Naive B cell (primary cell): ENCODE measurements at places on chromosomes 5 and 9.

DNA sequence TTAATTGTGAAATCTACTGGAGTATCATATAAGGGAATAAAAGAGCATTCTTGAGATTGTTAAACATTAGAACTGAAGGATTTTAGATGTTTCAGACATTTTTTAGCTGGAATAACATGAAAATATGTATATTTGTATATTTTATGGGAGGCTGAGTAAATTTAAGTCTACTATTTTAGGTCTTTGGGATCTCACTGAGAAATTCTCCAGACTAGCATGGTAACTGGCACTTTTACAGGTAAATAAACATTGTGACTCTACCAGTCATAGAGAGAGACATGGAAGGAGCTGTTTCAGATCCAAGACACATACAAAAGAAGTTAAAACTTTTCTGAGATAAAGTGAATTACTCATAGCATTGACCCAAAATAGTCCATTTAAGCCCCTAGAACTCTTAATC, 59.4 kb downstream of the NDUFAF2 start:
- H3K27ac ChIP-seq, result no peak overlapping the region
- DNase-seq, result no peak
- H3K36me3 ChIP-seq, result no peaks in the 10 kb centered on the region
- no peaks in the 10 kb centered on the region for H3K27me3 ChIP-seq
- peaks cover 2% of the 10 kb centered on the region for H3K4me1 ChIP-seq
- H3K4me3 ChIP-seq, result no peak overlapping the region

DNA sequence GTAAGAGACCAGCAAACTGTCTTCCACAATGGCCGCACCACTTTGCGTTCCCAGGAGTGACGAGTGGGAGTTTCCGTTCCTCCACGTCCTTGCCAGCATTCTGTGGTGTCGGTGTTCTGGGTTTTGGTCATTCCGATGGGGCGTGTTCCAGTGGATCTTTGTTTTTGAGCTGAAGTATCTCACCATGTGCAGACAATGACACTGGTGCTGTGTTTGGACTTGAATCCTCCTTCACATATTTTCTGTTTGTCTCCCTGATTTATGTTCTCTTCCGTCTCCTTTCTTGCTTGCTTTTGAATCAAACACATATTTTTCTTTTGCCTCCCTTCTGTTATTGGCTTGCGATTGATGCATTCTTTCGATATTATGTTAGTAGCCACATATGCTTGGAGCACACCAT, 60.8 kb upstream of the IRX4 start:
- H3K36me3 ChIP-seq, result no peaks in the 10 kb centered on the region

GRCh38 chr9:100602342-100602801, 24.5 kb downstream of the CAVIN4 start:
- no peak for DNase-seq
- no peak overlapping the region for H3K4me3 ChIP-seq
- peaks cover 12% of the 10 kb centered on the region for H3K4me1 ChIP-seq
- H3K27ac ChIP-seq, result no peak overlapping the region
- H3K36me3 ChIP-seq, result no peaks in the 10 kb centered on the region

DNA sequence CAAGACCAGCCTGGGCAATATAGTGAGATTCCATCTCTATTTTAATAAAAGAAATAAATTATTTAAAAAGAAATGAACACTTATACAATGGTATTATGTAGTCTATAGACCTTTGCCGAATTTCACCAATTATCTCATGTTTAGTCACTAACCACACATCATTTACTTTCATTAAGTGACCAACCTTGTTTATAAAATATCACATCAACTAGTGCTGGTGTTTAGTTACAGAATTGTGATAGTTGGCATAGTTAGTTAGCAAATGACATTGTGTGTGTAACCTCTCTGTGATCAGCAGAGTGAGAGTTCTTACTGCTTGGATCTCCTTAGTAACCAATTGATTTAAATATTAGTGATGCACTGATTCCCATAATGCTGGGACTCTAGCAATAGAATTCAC, 71.8 kb downstream of the PRR16 start:
- H3K4me3 ChIP-seq, result no peak overlapping the region
- H3K27me3 ChIP-seq, result no peaks in the 10 kb centered on the region
- H3K36me3 ChIP-seq, result no peaks in the 10 kb centered on the region
- H3K27ac ChIP-seq, result no peak overlapping the region
- DNase-seq, result no peak

DNA sequence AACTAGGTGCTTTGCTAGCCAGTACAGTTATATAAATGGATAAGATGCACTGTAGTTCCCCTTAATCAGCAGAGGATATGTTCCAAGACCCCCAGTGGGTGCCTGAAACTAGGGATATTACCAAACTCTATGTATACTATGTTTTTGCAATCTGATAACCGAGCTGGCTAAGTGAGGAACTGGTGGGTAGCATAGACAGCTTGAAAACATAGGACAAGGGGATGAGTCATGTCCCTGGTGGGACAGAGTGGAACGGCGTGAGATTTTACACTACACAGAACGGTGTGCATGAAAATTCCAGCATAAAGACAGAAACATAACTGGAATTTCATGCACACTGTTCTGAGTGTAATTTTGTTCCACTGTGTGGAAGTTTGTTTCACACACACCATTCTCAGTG, 86.9 kb downstream of the BASP1 start:
- H3K4me3 ChIP-seq, result no peak overlapping the region
- H3K4me1 ChIP-seq, result peaks cover 4% of the 10 kb centered on the region
- no peaks in the 10 kb centered on the region for H3K27me3 ChIP-seq
- H3K27ac ChIP-seq, result peak overlapping the region; percentile 9
- H3K36me3 ChIP-seq, result no peaks in the 10 kb centered on the region

- H3K4me3 ChIP-seq, result no peak overlapping the region
- DNase-seq, result no peak
- H3K27me3 ChIP-seq, result peaks cover 15% of the 10 kb centered on the region
- no peaks in the 10 kb centered on the region for H3K36me3 ChIP-seq
- H3K4me1 ChIP-seq, result no peaks in the 10 kb centered on the region
These were observed 203.8 kb downstream of the TSSK1B start for GRCh38 chr5:113230711-113231652.

- no peak overlapping the region for H3K4me3 ChIP-seq
- H3K36me3 ChIP-seq, result no peaks in the 10 kb centered on the region
- DNase-seq, result no peak
These were observed 114.2 kb downstream of the LHFPL2 start for GRCh38 chr5:78534148-78534904.

- no peaks in the 10 kb centered on the region for H3K27me3 ChIP-seq
- H3K36me3 ChIP-seq, result no peaks in the 10 kb centered on the region
- H3K4me3 ChIP-seq, result no peak overlapping the region
- H3K27ac ChIP-seq, result no peak overlapping the region
- DNase-seq, result no peak
These were observed 30.1 kb downstream of the PRKACG start for GRCh38 chr9:68983522-68984424.

DNA sequence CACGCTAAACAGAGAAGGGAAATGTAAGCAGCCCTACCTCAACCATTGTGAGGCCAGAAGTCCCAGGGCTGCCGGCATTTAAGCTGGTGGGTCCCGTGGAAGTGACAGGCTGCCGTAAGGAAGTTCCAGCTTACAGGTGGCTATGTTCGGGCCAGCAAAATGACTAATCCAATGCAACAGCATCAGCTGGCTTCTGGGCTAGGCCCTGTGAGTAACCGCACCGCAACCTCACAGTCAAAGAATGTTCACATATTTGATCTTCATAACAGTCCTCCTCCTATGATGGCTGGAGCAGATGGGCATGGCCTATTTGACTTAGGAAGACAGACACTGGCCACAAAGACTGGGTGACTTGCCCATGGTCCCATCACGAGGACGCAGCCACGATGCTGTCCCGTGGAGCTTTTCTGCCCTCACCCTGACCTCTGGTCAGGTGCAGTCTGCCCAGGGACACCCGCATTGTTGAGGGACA, 88.2 kb downstream of the LIFR start:
- no peaks in the 10 kb centered on the region for H3K36me3 ChIP-seq
- peaks cover 49% of the 10 kb centered on the region for H3K27me3 ChIP-seq
- no peak overlapping the region for H3K4me3 ChIP-seq

DNA sequence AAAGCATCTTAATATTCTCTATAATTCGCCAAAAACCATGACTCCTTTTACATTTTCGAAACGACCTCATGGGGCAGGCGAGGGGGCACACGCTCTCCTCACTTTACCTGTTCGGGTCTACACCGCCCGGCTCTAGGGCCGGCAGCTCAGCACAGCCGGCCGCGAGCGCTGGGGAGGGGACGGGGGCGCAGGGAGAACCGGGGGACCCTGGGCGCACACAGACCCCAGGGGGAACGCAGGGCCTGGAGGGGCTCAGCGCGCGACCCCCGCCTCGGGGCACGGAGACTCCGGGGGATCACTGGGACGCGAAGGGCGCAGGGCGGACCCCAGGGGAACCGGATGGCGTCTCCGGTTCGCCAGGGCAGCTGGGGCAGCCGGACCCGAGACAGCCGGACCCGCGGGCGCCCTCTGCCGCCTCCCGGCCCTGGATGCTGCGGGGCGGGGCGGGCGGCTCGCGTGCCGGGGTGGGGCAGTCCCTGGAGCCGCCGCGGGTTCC, at the start of gene AHRR:
Gene AHRR (plus strand): TSS at position 485 of the 496 bp plus-strand sequence. CDS start 22,189 bp downstream, outside the sequence.
- no peak for DNase-seq
- no peaks in the 10 kb centered on the region for H3K36me3 ChIP-seq
- H3K27me3 ChIP-seq, result peaks cover 20% of the 10 kb centered on the region
- H3K4me3 ChIP-seq, result peak within 1 kb of the TSS; percentile 66

DNA sequence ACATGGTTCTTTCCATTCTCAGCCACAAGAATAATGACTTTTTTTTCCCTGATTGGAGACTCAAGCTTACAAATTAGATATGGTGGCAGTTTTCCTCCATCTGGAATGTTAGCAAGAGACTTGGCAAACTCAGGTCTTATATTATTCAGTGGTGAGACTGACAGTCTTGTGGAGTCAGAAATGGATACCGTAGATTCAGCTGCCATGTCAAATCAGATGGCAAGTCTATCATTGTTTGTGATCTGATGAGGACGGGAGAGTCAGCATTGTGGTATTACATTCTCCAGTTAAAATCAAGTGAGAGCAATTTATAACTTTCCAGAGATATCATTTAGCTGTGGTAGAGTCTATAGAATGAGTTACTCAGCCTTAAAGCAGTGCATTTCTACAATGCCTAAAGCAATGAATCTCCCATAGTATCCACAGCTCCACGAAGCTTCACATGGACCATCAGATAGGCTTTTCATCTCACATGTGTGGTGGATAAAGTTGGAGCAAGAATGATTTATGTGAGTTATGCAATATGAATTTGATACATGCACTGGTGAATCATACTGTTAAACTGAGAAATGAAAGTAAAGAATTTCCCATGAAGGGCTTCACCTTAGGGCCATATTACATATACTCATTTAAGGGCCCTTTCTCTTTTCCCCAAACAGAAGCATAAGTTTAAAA, 430.6 kb downstream of the ZNF608 start:
- no peak overlapping the region for H3K27ac ChIP-seq
- H3K27me3 ChIP-seq, result no peaks in the 10 kb centered on the region
- no peak overlapping the region for H3K4me3 ChIP-seq
- no peaks in the 10 kb centered on the region for H3K4me1 ChIP-seq

GRCh38 chr9:134218230-134218629, 53.9 kb upstream of the RNU6ATAC start:
- DNase-seq, result no peak
- peaks cover 10% of the 10 kb centered on the region for H3K4me1 ChIP-seq
- no peaks in the 10 kb centered on the region for H3K36me3 ChIP-seq
- no peaks in the 10 kb centered on the region for H3K27me3 ChIP-seq
- H3K4me3 ChIP-seq, result no peak overlapping the region

- H3K36me3 ChIP-seq, result no peaks in the 10 kb centered on the region
- H3K4me1 ChIP-seq, result no peaks in the 10 kb centered on the region
- no peak for DNase-seq
- peaks cover 17% of the 10 kb centered on the region for H3K27me3 ChIP-seq
- H3K27ac ChIP-seq, result no peak overlapping the region
These were observed 118.6 kb upstream of the IRX4 start for GRCh38 chr5:2001300-2001699.
